ENCODE measurements at places on chromosomes 12 and 14. TPM values are rescaled to one million over a fixed set of nuclear protein-coding genes. Genes with fewer than 3 reads are reported as not detected.

Gene TTLL5
- 31.6 TPM for total RNA-seq

Gene PLEKHG7
- not detected for total RNA-seq

Gene AICDA
- not detected for total RNA-seq

Gene MANSC1
- 10.9 TPM for total RNA-seq

Gene SYT1
- 43.3 TPM for total RNA-seq

Gene STAC3
- 3.8 TPM for total RNA-seq

Gene ESPL1
- total RNA-seq: 1.5 TPM

Gene ADAM21
- total RNA-seq: 0.25 TPM

Gene HOXC4
- 0.36 TPM for total RNA-seq

Gene KRT72
- total RNA-seq: not detected

Gene HOXC11
- not detected for total RNA-seq

Gene EML1
- 80.3 TPM for total RNA-seq

Gene FGD4
- total RNA-seq: 55.6 TPM

Gene CCT2
- 228 TPM for total RNA-seq

Gene SLC39A5
- total RNA-seq: not detected

Gene STYK1
- not detected for total RNA-seq

Gene CIT
- total RNA-seq: 48.0 TPM

Gene A2ML1
- total RNA-seq: not detected

Gene OR6C74
- total RNA-seq: not detected

Gene PTPRR
- total RNA-seq: not detected

Gene PRH2
- total RNA-seq: not detected

Gene PDZRN4
- not detected for total RNA-seq

Gene SLC24A4
- total RNA-seq: not detected

Gene CEBPE
- not detected for total RNA-seq

Gene CD163
- not detected for total RNA-seq

Gene GPRC5D
- not detected for total RNA-seq

Gene GYS2
- total RNA-seq: not detected

Gene OR6C2
- total RNA-seq: not detected

Gene GAS2L3
- total RNA-seq: 38.0 TPM

Gene PLA2G1B
- total RNA-seq: not detected

Gene CTSG
- not detected for total RNA-seq

Gene NOS1
- not detected for total RNA-seq

Gene HVCN1
- 2.6 TPM for total RNA-seq

Gene MORN3
- 0.63 TPM for total RNA-seq

Gene SOAT2
- not detected for total RNA-seq

Gene EID3
- total RNA-seq: 14.9 TPM

Gene SYCP3
- total RNA-seq: 0.18 TPM

Gene DDN
- total RNA-seq: 0.09 TPM

Gene EFS
- 10.8 TPM for total RNA-seq

Gene STYX
- 50.7 TPM for total RNA-seq

Gene IRF9
- 63.1 TPM for total RNA-seq

Gene OR4Q3
- total RNA-seq: not detected

Gene PTGR2
- total RNA-seq: 4.4 TPM

Gene TAS2R42
- not detected for total RNA-seq

Gene LRRK2
- 22.1 TPM for total RNA-seq

Gene ADSS1
- total RNA-seq: 4.8 TPM
